Activated CD8-positive, alpha-beta memory T cell treated with anti-CD3 and anti-CD28 coated beads, Interleukin-2, amount 10 ng/mL, durations not matched to agents 7 days and 5 days (primary cell): ENCODE measurements at places on chromosomes 3 and 15. TPM values are rescaled to one million over a fixed set of nuclear protein-coding genes. Genes with fewer than 3 reads are reported as not detected.

- DNase-seq = no peak
Measured at GRCh38 chr3:42289026-42289425, 23.0 kb upstream of the CCK start.

The GPR156 gene
- total RNA-seq = not detected

The SEMA3B gene
- 0.70 TPM for total RNA-seq

GRCh38 chr3:133023362-133023761 is 14.8 kb upstream of the TMEM108 start:
- DNase-seq = no peak

GRCh38 chr3:138649134-138649533 is 40.6 kb downstream of the FAIM start:
- no peak for DNase-seq

GRCh38 chr15:58457466-58457965 is 25.7 kb downstream of the LIPC start:
- DNase-seq = peak; percentile 83

DNA sequence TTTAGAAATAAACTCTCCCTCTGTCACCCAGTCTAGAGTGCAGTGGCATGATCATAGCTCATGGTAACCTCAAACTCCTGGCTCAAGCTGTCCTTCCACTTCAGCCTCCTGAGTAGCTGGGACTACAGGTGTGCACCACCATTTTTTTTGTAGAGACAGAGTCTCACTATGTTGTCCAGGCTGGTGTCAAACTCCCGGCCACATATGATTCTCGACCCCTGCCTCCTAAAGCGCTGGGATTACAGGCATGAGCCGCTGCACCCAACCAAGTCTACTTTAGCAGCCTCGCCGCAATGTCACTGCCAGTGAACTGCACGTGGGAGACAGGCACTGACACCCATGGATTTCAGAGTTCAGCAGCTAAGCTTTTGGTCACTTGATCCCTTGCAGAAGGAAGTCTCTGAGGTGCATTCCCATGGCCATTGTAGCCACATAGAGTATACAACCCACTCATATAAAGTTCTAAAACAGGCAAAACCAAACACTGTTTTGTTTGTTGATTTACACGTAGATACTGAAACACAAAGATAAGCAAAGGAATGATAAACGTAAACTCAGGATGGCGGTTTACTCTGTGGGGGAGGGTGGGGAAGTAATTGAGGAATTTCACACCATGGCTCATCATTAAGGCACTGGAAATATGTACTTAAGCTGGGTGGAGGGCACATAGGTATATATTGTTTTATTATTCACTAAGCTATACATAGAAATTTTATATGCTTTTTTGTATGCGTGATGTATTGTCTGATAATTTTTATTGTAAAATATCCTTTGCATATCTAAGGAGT is 115.0 kb downstream of the MEX3B start:
- DNase-seq = no peak

- DNase-seq = peak; percentile 45
Measured at GRCh38 chr15:61889706-61890105, 170.5 kb downstream of the VPS13C start.

The SPATA12 gene
- total RNA-seq = not detected

- DNase-seq = no peak
Measured at GRCh38 chr3:11002371-11002807, 9.8 kb downstream of the SLC6A1 start.

- DNase-seq = no peak
Measured at GRCh38 chr3:25166016-25166415, 262.0 kb upstream of the RARB start.

GRCh38 chr15:65529762-65530317 is 423 bp upstream of the HACD3 start:
- no peak for DNase-seq

The SLC2A2 gene
- total RNA-seq = not detected

DNA sequence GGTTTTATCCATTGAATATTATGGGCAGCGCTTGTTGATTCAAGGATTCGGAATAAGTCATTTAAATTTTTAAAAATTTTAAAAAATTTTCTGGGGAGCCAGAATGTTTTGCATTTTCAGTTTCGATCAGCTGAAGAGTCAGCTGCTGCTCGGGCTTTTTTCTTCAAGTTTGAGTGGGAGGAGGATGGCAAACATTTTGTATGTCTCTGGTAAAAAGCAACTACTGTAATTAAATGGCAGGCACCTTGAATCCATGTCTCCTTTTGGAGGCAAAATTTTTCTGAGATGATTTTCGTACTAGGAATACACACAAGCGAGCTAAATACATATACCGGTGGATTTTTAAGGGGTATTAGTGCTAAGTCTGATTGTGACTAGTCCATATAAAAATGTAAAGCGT is 612 bp downstream of the C3orf38 start:
- peak; percentile 53 for DNase-seq

DNA sequence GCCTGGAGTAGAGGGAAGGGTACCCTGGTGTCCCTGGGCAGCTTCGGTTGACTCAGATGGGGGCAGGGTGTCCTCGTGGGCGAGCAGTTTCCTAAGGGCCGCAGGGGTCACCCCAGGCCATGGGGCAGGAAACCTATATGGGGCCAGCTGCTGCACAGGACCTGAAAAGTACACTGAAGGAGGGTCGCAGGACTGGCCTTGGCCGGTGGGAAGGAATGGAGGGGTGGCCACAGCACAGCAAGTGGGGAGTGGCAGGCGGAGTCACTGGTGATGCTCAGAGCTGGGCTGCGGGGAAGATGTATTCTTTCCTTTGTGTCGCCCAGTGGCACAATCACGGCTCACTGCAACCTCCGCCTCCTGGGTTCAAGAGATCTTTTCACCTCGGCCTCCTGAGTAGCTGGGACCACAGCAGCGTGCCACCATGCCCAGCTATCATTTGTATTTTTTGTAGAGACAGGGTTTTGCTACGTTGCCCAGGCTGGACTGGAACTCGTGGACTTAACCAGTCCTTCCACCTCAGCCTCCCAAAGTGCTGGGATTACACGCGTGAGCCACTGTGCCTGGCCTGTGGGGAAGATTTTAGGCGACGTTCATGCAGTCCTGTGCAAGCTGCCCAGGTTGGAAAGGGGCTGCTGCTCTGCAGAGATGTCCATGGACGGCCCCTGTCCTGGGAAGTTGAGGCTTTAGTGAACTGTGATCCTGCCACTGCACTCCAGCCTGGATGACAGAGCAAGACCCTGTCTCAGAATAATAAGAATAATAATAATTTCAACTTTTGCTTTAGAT is 57.2 kb downstream of the EFCAB12 start:
- DNase-seq = no peak

The HSPBAP1 gene
- 7.7 TPM for total RNA-seq

The KIF15 gene
- total RNA-seq = 60.6 TPM

The CCR2 gene
- total RNA-seq = 80.1 TPM

The TMOD2 gene
- 6.9 TPM for total RNA-seq
